ENCODE measurements at places on chromosomes 2 and 18.

DNA sequence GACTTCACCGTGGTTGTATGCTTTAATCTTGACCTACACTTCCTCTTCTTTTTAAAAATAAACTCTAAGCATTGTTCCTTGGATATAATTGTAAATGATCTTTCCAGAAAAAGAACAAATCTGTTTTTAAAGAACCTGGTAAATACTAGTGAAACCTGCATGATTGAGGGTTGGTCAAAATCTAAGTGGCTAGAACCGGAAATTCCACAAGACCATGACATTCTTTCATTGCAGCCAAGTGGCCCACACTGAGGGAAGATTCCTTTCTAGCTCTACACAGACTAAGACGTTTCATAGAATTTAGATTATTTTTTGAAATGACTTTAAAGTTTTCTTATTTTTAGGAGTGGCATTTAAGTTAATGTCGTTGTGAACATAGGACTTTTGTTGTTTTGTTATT lies 356.7 kb downstream of the NYAP2 start:
- DNase-seq: peak; percentile 26

GRCh38 chr18:72458271-72458670 lies 85.9 kb downstream of the CBLN2 start:
- DNase-seq: no peak

GRCh38 chr2:180554330-180554729 lies 426.1 kb upstream of the UBE2E3 start:
- DNase-seq: no peak

DNA sequence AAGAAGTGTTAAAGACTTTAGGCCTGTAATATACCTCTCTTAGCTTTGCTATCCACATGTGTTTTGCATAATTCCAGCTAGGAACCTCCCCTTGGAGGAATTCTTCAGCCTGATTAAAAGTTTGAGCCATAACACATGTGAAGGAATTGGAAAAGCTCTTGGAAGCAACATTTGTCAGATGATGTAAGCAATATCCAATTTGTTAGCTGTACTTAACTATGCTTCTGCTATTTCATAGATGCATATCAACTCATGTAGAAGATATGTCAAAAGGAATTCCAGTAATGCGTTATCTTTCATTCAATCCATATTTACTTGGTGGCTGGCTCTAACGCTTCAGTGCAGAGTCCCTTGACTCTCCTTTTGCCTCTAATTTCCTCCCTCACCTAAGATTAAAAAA lies 46.2 kb downstream of the PKP4 start:
- peak; percentile 95 for DNase-seq

DNA sequence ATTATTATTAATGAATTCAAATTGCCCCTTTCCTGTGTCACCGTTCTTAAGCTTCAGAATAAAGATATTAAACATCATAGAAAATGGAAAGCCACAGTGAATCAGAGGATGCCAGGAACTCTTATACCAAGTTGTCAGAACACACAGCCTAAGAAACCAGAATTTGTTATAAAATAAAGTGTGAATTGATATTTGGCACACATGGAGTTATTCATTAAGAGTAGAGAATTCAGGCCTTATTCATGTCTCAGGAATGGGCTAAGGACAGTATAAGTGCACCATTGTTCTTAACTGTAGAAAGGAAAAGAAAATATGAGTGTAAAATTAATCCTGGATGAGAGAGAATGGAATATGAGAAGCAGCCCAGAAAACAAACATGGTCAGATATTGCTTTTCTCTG lies 86.7 kb upstream of the ATP8B1 start:
- no peak for DNase-seq

DNA sequence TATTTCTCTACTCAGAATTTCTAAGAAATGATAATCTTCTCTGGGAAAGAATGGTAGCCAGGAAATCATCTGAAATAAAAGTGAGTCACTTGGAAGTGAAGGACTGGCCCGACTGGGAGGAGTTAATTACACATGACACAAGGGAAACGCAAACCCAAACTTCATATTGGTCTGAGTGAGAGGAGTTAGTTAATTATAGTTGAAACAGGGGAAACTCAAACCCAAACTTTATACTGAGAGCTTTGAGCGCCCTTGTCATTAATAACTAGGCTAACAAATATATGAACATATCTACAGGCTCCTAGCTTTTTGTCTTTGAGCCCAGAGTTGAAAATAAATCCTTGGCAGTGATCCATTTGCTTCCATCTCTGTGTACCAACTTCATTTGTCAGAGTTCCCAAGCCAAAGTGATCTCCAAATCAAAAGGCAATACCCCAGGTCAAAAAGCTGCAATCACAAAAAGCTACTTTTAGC lies 187.8 kb upstream of the COL3A1 start:
- DNase-seq: peak; percentile 80

DNA sequence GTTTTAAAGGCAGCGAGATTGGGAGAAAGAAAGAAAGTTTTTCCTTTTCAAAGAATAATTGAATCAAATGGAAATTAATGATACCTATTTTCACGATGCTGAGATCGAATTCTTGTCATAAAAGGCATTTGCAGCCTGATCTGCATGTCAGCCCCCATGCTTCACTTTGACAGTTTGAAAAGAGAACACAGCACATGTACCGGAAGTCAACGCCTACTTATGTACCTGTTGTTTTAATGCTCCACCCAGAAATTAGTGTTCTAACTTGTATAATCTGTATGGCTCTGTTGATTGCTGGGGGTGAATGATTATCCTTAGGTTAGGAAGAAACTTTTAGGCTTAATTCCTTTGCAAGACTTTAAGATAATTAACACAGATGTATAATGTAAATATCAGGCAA lies 31.0 kb downstream of the EEF1B2 start:
- no peak for DNase-seq

GRCh38 chr2:127000937-127001336 lies 102.2 kb downstream of the TEX51 start:
- DNase-seq: no peak

DNA sequence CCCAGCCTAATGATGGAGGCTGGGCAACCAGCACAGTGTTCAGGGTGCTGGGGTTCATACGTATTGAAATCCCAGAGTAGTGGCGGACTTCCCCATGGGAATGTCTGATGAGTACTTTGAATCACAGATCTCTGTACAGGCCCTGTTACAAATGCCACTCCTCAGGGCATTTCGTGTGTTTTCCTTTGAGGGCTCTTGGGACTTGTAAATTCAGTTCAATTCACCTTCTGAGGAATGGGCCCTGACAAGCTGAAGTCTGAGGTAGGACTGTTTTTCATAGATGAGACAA lies 288 bp upstream of the RDH14 start:
- no peak for DNase-seq

- DNase-seq: peak; percentile 81
Measured at GRCh38 chr18:28177828-28178635, 1.1 kb upstream of the CDH2 start.

DNA sequence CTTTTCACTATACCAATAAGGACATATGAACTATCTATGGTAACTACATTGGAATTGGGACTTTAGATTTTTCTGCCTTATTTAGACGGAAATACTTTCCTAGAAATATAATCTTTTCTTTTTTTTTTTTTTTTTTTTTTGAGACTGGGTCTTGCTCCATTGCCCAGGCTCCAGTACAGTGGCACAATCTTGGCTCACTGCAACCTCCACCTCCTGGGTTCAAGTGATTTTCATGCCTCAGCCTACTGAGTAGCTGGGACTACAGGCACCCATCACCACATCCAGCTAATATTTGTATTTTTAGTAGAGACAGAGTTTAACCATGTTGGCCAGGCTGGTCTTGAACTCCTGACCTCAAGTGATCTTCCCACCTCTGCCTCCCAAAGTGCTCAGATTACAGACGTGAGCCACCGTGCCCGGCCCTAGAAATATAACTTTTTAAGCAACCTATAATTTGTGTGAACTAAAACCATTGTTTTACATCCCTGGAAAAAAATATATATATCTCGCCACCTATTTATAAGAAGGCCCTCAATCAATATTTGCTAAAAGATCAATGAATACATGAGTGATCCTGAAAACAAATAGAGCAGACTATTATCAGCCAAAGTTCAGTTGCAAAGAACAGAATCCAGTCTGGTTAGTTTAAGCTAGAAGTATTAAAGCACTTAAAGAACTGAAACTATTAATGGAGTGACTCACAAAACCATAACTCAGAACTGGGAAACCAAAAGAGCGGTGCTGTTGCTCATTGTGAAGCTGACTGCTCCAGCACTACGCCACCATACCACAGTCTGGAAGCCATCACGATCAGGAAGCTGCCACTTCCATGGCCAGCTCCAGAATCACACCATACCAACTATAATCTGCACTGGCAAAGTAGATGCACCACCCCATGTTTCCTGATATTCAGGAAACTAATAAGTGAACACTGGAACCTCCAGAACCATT lies 8.4 kb upstream of the HNRNPLL start:
- peak; percentile 66 for DNase-seq

GRCh38 chr2:164224007-164224406 lies 397.3 kb downstream of the GRB14 start:
- no peak for DNase-seq

- no peak for DNase-seq
Measured at GRCh38 chr2:79320871-79321270, 161.3 kb upstream of the REG3A start.

DNA sequence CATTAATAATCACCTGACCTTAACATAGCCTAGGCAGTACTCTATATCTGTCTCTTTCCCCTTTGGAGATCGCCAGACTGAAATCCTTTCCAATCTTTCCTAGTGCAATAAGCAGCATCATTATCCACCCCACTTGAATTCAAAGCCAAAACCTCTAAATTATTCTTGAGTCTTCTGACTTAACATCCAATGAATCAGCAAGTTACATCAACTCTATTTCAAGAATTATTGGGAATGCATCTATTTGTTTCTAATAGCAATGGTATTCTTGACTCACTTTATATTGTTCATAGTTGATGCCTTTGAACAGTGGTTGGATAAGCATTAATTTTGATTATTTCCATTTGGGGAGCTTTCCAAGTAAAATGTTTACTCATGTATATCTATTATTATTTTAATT lies 144.8 kb downstream of the ZNF804A start:
- DNase-seq: no peak
